Activated CD4-positive, alpha-beta T cell treated with anti-CD3 and anti-CD28 coated beads for 4 hours (primary cell): ENCODE measurements at places on chromosomes 1 and 21.

- DNase-seq: no peak
Measured at GRCh38 chr1:109814993-109815786, 51.5 kb upstream of the EPS8L3 start.

DNA sequence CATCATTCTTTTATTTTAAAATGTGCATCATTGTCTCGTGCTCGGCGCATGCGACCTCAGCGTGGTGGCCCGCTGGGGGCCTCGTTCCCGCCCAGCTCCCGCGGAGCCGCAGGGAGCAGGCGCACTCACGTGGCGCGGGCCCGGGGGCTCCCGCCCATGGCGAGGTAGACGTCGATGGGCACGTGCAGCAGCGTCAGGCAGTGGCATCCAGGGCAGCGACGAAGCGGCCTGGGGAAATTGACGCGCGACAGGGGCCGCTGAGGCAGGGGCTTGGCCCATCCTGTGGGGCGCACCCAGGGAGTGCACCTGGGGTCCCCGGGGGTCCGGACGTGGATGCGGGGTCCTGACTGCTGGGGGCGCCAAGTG is 994 bp downstream of the FAM229A start:
- DNase-seq: no peak

- DNase-seq: no peak
Measured at GRCh38 chr1:212977781-212978645, 27.7 kb downstream of the VASH2 start.

DNA sequence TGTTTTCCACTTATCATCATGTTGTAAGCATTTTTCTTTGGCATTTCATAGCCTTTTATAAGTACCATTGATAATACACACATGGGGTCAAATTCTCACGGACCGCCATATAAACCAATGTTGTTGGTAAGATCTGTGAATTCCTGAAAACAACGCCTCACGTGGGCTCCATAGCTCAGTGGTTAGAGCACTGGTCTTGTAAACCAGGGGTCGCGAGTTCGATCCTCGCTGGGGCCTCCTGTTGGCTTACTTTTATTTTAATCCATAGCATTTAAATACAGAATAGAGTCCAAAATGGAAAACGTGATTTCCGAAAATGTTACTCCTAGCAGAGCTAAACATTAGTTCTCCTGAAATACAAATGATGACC is 83.1 kb downstream of the HHIPL2 start:
- peak; percentile 62 for DNase-seq

- no peak for DNase-seq
Measured at GRCh38 chr1:29245876-29246275, 9.6 kb downstream of the PTPRU start.

DNA sequence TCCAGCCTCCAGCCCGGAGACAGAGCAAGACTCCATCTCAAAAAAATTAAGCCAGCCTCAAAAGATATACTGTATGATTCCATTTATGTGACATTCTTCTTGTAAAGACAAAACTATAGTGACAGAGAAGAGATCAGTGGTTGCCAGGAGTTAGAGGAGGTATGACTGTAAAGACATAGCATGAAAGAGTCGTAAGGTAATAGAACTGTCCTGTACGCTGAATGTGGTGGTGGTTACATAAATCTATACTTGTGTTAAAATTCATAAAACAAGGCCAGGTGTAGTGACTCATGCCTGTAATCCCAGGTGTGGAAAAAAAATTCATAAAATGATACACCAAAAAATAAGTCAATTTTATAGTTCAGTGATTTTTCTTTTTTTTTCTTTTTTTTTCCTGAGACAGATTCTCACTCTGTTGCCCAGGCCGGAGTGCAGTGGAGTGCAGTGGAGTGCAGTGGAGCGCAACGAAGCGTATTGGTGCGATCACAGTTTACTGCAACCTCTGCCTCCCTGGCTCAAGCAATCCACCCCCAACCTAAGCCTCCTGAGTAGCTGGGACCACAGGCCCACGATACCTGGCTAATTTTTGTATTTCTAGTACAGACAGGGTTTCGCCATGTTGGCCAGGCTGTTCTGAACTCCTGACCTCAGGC is 84.9 kb upstream of the CXADR start:
- DNase-seq: no peak

GRCh38 chr1:81920245-81920740 is 119.6 kb downstream of the ADGRL2 start:
- no peak for DNase-seq

DNA sequence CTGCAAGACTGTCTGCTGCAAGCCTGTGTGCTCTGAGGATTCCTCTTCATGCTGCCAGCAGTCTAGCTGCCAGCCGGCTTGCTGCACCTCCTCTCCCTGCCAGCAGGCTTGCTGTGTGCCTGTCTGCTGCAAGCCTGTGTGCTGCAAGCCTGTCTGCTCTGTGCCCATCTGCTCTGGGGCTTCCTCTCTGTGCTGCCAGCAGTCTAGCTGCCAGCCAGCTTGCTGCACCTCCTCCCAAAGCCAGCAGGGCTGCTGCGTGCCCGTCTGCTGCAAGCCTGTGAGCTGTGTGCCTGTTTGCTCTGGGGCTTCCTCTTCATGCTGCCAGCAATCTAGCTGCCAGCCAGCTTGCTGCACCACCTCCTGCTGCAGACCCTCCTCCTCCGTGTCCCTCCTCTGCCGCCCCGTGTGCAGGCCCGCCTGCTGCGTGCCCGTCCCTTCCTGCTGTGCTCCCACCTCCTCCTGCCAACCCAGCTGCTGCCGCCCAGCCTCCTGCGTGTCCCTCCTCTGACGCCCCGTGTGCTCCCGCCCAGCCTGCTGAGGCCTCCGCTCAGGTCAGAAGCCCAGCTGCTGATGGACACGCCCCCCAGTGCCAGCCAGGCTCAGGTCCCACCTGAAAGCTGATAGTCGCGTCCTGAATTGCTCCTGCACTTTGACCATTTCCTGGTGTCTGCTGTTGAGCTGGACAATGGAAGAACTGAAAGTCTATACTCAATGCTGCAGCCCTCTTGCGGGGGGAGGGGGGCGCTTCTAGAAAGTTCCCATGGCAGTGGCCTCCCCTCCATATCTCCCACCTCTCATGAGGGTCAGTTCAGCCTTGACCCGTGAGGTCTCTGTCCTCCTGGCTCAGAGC is 1.2 kb downstream of the KRTAP10-4 start:
- no peak for DNase-seq

DNA sequence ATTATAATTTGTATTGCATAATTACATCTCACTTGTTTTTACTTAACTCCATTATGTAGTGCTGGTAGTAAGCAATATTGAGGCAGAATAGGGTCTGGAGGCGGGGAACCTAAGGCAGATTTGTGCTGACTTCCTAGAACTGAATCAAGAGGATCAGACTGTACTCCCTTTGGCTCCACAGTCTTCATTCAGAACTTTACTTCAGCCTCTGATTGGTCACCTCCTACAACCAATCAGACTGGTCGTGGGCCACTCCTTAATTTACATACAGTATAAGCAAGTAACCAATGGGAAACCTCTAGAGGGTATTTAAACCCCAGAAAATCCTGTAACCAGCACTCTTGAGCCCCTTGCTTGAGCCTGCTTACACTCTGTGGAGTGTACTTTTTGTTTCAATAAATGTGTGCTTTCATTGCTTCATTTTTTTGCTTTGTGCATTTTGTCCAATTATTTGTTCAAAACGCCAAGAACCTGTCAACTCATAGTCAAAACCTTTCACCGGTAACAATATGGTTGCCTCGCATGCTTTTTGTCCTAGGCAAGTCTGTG is 31.6 kb downstream of the ZBTB8OS start:
- DNase-seq: no peak

DNA sequence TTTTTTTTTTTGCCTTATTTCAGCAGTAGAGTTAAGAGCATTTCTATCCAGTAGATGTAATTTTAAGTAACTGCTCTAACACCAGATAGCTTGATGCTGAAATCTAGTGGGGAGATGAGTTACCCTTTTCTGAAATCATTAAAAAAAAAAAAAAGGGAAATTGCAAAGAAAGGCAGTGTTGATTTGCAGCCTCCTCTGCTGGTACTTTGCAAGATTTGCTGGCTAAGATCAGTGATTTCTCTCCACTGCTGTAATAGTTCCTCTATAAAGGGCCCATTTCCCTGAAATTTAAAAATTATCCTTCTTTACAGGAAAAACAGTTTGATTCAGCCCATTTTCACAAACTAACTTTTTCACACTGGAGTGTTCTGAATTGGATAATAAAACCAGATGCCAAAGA is 120.6 kb downstream of the PTBP2 start:
- no peak for DNase-seq

- no peak for DNase-seq
Measured at GRCh38 chr1:153798468-153798780, 23.2 kb downstream of the SLC27A3 start.

GRCh38 chr21:34670220-34670961 is 1.6 kb downstream of the CLIC6 start:
- no peak for DNase-seq

DNA sequence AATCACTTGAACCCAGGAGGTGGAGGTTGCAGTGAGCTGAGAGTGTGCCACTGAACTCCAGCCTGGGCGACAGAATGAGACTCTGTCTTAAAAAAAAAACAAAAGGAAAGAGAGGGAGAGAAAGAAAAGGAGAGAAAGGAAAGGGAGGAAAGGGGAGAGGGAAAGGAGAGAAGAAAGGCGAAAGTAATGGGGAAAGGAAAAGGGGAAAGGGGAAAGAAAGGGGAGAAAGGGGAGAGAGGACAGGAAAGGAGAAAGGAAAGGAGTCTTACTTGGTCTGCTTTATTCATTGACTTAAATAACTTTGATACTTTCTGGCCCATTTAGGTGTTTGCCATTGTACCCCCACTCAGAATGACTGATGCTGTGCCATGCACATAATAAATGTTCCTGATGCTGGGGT is 11.8 kb downstream of the NSUN4 start:
- no peak for DNase-seq

DNA sequence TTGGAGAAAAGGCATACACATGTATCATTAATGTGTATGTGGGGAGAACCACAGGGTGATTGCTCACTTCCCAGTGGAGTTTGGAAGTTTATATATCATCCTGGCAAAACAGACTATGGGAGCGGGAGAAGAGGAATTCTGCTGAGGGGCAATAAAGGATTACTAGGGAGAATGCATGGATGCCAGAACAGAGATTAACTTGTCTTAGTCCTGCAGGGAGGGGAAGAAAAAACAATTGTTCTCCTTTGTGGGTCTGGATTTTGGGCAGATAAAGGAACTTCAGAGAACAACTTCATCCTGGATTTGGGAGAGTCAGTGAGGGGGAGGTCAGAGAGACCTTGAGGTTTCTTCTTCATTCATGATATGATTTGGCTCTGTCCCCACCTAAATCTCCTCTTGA is 55.9 kb upstream of the SOX13 start:
- no peak for DNase-seq

GRCh38 chr1:89943846-89944781 is 50.8 kb upstream of the ZNF326 start:
- no peak for DNase-seq

- no peak for DNase-seq
Measured at GRCh38 chr1:209168204-209168603, 415.3 kb upstream of the CAMK1G start.

- DNase-seq: no peak
Measured at GRCh38 chr1:170664828-170665612, 1.1 kb downstream of the PRRX1 start.

- DNase-seq: no peak
Measured at GRCh38 chr1:18199462-18199861, 91.9 kb downstream of the IGSF21 start.

DNA sequence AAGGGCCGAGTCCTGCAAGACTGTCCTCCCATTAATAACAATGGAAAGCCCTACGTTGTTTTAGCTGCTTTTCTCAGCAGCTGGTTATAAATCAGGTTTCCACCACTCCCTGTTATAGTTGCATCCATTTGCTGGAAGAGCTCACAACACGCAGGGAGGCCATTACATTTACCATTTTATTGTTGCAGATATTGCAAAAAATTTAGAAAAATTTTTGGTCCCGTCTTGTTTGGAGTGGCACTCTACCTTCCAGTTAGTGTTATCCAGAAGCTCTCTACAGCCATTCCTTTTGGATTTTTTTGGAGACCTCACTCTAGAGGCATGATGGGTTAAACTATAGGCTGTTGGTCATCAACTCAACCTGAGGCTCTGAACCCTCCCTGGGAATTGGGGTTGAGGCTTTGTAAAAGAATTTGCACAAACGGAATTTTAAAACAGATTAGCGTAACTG is 1532.1 kb upstream of the TPTE start:
- DNase-seq: no peak

GRCh38 chr21:25578056-25578961 is 29.0 kb downstream of the MRPL39 start:
- peak; percentile 52 for DNase-seq

GRCh38 chr1:152501704-152502103 is 8.9 kb upstream of the LCE5A start:
- no peak for DNase-seq

- DNase-seq: no peak
Measured at GRCh38 chr1:237700181-237700580, 190.5 kb downstream of the ZP4 start.

- DNase-seq: no peak
Measured at GRCh38 chr1:66607458-66607857, 73.5 kb downstream of the SGIP1 start.

- DNase-seq: peak; percentile 56
Measured at GRCh38 chr1:64948905-64949833, 17.2 kb downstream of the JAK1 start.

GRCh38 chr1:180945151-180945550 is 32.5 kb downstream of the KIAA1614 start:
- DNase-seq: no peak

GRCh38 chr1:110084227-110085078 is 14.0 kb upstream of the ALX3 start:
- peak; percentile 14 for DNase-seq

DNA sequence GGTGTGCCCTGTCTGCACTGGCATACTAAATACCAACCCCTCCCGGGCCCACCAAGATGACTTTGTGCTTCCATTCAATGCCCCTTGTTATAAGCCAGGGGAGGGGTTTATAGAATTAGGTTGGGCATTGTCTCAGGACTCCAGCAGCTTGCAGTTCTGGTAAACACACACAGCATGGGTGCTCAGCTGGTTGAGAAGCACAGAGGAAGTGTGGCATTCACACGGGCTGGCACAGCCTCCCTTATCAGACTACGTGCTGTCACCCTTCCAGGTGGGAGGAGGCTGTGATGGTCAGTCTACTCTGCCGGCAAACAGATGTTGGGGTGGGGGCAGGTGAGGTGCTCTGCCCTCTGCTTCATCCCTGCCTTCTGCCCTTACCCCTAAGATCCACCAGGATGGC is 15.0 kb upstream of the SLC6A17 start:
- DNase-seq: no peak

DNA sequence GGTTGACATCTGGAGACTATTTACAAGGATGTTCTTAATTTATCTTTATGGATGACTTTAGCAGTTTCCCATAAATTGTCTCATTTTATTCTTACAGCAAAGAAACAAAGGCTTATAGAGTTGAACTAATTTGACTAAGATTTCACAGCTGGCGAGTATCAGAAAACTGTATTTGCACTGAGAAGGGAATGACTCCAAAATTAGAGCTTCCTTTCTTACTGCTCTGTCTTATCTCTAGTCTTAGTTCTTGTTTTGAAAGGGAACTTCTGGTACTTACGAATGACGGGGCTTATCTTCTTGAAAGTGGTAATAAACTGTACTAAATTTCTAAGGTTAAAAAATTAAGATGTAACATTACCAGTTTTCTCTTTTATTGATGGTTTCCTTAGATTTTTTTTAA is 13.6 kb downstream of the CNST start:
- no peak for DNase-seq

GRCh38 chr1:200550367-200550766 is 70.2 kb downstream of the KIF14 start:
- no peak for DNase-seq
